ENCODE measurements at places on chromosomes 5 and 9.
A peak's percentile ranks its signal among the peaks of the same experiment; 100 is the strongest.

DNA sequence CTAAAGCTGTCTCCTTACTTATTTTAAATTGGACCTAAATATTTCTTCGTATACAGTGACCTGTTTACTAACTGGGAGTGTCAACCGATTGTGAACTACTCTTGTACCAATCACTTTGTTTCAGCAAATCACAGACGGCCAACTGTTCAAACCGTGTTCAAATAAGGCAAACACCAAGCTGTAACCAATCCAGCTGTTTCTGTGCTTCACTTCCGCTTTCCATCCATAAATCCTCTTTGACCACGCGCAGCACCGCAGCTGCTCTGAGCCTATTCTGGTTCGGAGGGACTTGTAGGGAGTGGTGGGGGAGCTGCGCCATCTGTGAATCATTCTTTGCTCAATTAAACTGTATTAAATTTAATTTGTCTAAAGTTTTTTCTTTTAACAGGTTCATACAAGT lies 4.8 kb upstream of the FAM240B start:
- DNase-seq: no peak

GRCh38 chr5:3741374-3741770 lies 145.7 kb downstream of the IRX1 start:
- no peak for DNase-seq

GRCh38 chr5:19706776-19707175 lies 281.2 kb downstream of the CDH18 start:
- DNase-seq: no peak

DNA sequence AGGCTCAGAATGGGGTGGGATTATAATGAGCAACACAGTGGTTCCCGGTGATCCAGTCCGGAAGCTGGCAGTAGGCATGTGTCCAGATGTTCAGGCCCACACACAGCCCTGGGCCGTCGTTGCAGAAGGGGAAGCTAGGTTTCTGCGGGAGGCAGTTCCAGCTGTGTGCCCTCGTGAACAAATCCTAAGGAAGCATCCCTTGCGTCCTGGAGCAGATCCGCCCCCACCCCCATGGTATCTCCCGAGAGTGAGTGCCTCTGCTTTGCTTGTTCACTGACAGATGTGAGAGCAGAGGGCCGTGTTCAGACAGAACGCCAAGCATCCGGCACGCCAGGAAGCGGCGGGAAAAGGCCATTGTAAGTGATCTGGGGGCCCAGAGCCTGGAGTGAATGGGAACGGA lies 104.8 kb downstream of the PDE6A start:
- no peak for DNase-seq

GRCh38 chr9:127972236-127972871 lies 8.4 kb downstream of the EEIG1 start:
- DNase-seq: no peak

DNA sequence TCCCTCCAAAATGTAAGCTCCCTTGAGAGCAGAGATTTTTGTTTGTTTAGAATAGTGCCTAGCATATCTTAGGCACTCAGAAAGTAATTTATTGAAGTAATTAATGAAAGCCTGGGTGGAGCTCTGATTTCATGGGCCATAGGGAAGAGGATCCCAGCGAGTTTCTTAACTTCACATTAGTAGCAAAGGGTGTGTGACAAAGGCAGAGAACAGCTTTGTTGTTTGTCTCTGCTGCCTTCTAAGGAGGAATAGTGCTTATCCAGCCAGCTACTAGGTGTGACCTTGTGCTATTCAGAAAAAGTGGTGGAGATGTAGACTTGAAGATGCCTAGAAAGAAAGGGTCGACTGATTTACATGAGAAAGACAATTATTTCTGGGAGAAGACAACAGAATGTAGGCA lies 149.0 kb downstream of the CD180 start:
- no peak for DNase-seq

- DNase-seq: no peak
Measured at GRCh38 chr5:178366998-178367735, 134.6 kb upstream of the PHYKPL start.

- DNase-seq: no peak
Measured at GRCh38 chr9:81474792-81475191, 214.6 kb downstream of the TLE1 start.

- no peak for DNase-seq
Measured at GRCh38 chr5:74943905-74944304, 77.7 kb upstream of the FAM169A start.

DNA sequence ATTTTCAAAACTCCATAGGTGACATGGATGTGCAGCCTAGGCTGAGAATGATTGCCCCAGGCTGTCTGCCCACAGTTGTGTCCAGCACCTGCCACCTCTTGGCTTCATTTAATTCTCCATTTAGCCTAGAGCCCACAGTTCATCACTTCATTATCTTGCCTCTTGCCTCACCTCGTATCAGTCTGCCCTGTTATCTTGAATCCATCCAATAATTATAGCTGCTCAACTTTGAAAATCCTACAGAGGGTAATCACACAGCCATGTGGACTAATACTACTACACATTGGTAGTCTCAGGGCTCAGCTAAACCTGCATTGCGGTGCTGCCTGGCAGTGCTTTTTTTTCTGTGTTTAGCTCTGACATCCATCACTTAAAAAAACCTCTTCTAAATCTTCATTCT lies 7.4 kb downstream of the UGCG start:
- no peak for DNase-seq

GRCh38 chr9:14345354-14346230 lies 31.7 kb upstream of the NFIB start:
- DNase-seq: no peak

DNA sequence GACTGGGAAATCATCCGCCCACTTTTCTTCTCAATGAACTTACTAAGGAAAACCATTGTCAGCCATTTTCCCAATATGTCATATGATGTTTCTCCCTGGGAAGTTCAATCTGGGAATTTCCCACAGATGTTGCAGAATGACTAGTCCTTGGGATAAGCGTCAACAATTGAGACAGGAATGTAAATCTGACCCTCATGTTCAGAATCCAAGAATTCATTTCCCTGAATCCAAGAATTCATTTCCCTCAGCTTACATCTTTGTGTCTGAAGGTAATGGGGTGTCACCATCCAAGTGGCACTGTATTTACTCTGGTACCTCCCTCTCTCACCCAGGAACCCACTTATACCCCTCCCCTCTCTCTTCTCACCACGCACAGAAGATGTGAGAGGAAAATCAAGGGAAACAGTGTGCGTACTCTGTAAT lies 7.4 kb downstream of the KLF9 start:
- peak; percentile 58 for DNase-seq

DNA sequence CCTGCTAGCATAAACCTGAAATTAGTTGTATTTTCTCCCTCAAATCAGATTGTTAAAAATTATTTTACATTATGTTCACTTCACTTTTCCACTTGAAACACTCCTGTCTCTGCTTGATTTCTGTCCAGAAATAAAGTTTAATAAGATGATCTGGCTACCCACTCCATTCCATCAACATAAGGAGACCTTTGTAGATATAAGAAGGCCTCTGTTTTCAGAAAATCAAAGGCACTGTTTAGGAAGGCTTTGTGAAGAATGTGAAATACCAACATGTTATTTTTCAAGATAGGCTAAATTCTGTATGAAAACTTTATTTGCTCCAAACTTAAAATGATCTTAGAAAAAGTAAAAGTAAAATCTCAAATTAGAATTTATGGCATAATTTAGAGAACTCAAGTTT lies 15.1 kb downstream of the RHOBTB3 start:
- DNase-seq: no peak

DNA sequence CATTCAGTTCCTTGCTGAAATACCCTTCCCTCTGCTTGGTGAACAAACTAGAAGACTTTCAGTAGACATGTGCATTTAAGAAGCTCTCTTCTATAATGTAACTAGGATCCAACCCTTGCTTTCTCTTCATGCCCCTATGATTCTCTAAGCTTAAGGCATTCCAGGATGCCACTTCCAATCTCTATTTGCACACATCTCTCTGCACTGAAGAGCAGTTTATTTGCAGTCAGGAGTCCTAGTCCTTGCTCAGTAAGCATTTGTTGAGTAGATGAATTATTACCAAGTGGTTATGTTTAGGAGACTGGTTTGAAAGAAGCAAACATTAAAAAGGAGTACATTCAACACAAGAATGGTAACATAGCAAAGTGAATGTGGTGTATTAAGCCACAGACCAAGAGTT lies 274.2 kb upstream of the KLF9 start:
- DNase-seq: no peak

GRCh38 chr5:141881886-141882285 lies 3.7 kb upstream of the PCDH1 start:
- DNase-seq: no peak

DNA sequence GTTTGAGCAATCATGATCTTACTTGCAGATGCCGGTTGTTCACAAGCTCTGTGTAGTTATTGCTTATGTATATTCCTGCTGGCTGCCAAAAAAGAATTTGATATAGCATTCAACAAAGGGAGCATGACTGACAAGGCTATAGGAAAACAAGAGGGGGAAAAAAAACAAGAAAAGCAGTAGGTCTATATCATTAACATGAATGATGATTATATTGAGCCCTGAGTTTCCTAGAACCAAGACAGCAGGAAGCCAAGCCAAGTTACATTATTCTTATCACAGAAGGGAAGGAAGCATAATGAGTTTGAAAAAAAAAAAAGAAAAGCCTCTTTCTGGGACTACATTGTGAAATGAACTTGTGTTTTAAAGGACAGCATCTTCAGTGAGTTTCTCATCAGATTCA lies 41.0 kb downstream of the TSTD2 start:
- no peak for DNase-seq

GRCh38 chr9:29830821-29831220 lies 2257.5 kb upstream of the C9orf72 start:
- peak; percentile 54 for DNase-seq

DNA sequence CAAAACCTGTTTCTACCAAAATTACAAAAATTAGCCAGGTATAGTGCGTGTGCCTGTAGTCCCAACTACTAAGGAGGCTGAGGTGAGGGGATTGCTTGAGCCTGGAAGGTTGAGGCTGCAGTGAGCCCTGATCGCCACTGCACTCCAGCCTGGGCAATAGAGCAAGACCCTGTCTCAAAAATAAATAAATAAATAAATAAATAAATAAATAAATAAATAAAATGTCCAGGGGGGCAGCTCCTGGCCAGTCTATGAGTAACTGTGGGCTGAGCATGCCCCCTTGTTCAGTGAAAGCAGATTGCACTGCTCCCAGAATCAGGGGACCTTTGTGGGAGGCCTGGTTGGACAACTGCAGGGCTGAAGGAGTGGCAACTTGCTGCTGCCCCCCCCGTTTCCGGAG lies 62.7 kb downstream of the PDE6A start:
- DNase-seq: no peak

DNA sequence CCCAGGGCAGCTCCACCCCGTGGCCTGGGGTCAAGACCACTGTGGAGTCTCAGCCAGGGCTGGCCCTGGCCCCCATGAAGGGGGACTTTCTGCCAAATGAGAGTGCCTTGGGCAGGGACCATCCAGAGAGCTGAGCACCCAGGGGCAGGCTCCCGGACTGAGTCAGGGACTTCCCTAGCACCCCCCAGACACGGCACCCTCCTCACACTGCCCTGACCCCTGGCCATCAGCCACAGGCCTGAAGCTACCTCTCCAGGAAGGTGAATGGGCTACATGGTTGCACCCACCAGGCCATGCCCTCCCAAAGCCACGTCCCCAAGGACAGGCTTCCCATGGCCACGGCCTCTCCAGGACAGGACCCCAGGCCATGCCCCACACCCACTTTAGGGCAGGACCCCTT lies 9.5 kb downstream of the CCDC187 start:
- DNase-seq: no peak

DNA sequence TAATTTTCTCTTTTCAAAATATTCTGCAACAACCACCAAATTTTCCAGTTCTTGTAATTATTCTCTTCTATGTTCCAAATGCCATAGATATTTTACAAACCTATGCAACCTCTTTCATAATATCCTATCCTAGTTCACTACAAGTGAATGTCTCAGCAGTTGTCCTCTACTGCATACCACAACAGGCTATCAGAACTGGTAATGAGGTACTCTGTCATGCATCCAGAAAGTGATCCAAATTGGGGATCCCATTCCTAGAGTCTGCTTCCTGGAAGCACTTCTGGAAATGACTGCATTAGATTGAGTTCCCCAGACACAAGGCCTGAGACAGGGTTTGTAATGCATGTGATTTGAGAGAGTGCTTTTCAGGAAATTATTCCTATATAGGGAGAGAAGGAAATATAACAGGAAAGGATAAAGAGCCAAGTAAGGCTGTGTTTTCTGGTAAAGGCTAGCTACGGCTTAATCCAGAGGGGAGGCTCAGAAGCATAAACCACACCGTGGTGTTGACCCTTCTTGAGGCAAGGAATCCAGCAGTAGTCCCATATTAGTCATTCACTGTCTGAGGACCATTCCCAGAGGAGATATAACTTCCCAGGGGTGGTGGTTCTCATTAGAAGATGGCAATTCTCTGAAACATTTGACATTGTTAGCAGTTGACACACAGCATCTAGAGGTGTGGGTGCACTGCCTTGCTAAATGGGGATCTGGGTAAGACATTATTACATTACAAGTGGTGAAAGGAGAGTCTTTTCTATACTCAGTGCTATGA lies 80.3 kb upstream of the FST start:
- DNase-seq: no peak

GRCh38 chr9:130946766-130947617 lies 7.9 kb upstream of the FIBCD1 start:
- DNase-seq: peak; percentile 31

- DNase-seq: peak; percentile 78
Measured at GRCh38 chr5:181215997-181216989, 6.8 kb upstream of the TRIM41 start.

GRCh38 chr5:933251-933861 lies 40.7 kb downstream of the TRIP13 start:
- no peak for DNase-seq
